ENCODE measurements at places on chromosomes 5 and 9. TPM values are rescaled to one million over a fixed set of nuclear protein-coding genes. Genes with fewer than 3 reads are reported as not detected.

DNA sequence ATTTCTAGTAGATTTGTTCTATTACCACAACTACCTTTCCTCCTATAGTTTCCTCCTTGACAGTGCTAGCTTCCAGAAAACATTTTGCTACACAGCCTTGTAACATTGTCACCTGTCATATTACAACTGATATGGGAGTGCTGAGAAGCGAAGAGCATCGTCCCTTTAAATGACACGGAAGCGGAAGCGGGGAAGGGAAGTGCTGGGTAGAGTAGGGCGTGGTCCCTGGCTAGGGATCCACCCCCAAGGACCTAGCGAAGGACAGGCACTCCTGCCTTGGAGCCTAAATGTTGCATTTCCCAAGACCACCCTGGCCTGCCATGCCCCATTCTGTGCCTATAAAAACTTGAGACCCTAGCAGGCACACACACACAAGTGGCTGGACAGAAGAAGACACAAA lies 57.4 kb upstream of the RANBP6 start:
- DNase-seq, result no peak
- H3K4me1 ChIP-seq, result no peaks in the 10 kb centered on the region
- H3K27ac ChIP-seq, result no peak overlapping the region
- H3K36me3 ChIP-seq, result no peaks in the 10 kb centered on the region
- H3K4me3 ChIP-seq, result no peak overlapping the region

- no peaks in the 10 kb centered on the region for H3K27me3 ChIP-seq
- no peak overlapping the region for H3K27ac ChIP-seq
- no peaks in the 10 kb centered on the region for H3K4me1 ChIP-seq
- peaks cover 40% of the 10 kb centered on the region for H3K36me3 ChIP-seq
- H3K4me3 ChIP-seq, result no peak overlapping the region
Observed at GRCh38 chr5:94627191-94627590, 8.7 kb downstream of the SLF1 start.

GRCh38 chr9:138116521-138116920 lies 238.9 kb downstream of the CACNA1B start:
- no peaks in the 10 kb centered on the region for H3K36me3 ChIP-seq
- H3K27me3 ChIP-seq, result no peaks in the 10 kb centered on the region
- peak; percentile 18 for DNase-seq
- no peak overlapping the region for H3K4me3 ChIP-seq
- H3K4me1 ChIP-seq, result no peaks in the 10 kb centered on the region

- no peak for DNase-seq
- H3K27ac ChIP-seq, result no peak overlapping the region
- no peaks in the 10 kb centered on the region for H3K27me3 ChIP-seq
- no peaks in the 10 kb centered on the region for H3K36me3 ChIP-seq
Observed at GRCh38 chr9:8371686-8372085, 572.1 kb upstream of the DMAC1 start.

C9orf50 gene
- total RNA-seq, result not detected

AGXT2 gene
- not detected for total RNA-seq

DNA sequence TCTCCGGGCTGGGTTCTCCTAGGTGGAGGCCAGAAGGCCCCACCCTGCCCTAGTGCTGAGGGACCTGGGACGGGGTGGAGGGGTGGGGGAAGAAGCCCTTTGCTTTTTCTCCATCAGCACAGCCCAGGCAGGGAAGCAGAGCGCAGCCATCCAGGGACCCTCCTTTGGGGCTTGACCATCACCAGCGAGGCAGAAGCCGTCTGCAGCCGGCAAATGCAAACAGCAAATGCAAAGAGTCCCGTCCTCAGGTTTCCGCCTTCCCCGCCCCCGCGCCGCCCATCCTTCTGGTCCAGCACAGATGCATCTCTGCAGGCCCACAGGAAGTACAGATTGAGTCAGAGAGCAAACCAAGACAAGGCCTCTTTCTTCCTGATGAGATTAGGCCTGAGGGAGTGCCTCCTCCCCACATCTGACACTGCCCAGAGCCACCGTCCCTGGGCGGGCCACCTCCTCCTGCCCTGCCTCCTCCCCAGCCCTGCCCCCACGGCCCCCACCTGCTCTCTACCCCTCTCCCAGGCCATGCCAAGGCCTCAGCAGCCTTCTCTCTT lies 23.4 kb downstream of the CORO2A start:
- no peaks in the 10 kb centered on the region for H3K4me1 ChIP-seq
- H3K27me3 ChIP-seq, result no peaks in the 10 kb centered on the region
- DNase-seq, result peak; percentile 83
- no peaks in the 10 kb centered on the region for H3K36me3 ChIP-seq
- H3K27ac ChIP-seq, result no peak overlapping the region

DNA sequence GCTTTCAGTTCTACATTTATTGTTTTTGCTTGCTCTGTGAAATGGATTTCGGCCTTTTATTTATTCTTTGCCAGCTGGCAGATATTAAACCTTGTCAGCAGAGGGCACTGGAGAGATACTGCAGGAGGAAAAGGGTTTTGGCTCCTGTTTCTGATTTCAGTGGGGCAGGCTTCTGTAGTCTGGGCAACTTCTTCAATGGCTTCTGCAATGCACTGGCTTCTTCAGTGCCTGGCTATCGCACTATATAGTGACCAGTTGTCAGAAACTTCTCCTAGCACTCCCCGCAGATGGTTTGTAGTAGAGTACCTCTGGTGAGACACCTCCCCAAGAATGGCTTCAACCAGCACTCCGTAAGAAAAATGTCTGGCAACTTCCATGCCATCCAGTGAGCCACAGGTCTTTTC lies 3.2 kb upstream of the NFX1 start:
- H3K36me3 ChIP-seq, result peaks cover 11% of the 10 kb centered on the region
- H3K4me3 ChIP-seq, result no peak overlapping the region
- H3K27ac ChIP-seq, result no peak overlapping the region
- no peaks in the 10 kb centered on the region for H3K27me3 ChIP-seq

Data from endodermal cell (in vitro differentiated cells).